ENCODE measurements at places on chromosomes 4 and X.
A peak's percentile ranks its signal among the peaks of the same experiment; 100 is the strongest.

- H3K27me3 ChIP-seq, result no peaks in the 10 kb centered on the region
- no peak overlapping the region for H3K27ac ChIP-seq
- no peak overlapping the region for H3K4me3 ChIP-seq
- no peaks in the 10 kb centered on the region for H3K4me1 ChIP-seq
- peaks cover 16% of the 10 kb centered on the region for H3K36me3 ChIP-seq
These were observed 17.1 kb downstream of the FBXO8 start for GRCh38 chr4:174266416-174266815.

DNA sequence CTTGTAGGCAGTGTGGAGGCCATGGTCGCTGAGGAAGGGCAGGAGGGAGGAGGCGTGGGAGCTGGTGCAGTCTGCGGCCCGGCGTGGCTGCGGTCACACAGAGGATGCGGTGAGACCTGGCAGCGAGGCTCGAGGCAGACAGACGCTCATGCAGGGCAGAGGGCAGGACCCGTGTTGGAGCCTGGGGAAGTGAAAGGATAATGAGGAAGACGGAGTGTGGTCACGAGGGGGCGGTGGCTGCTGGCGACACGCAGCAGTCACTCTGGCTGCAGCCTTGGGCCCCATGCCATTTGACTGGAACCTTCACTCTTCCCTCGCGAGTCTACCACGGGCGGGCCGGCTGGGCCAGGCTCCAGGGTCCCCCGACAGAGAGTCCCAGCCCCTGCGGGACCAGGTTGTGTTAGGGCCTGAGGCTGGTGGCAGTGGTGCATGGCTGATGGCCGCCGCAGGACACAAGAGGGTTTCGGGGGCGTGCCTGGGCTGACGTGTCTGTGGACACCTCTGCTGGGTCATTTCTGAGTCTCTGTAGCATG lies 68.8 kb upstream of the HGFAC start:
- peaks cover 53% of the 10 kb centered on the region for H3K4me1 ChIP-seq
- no peaks in the 10 kb centered on the region for H3K36me3 ChIP-seq
- H3K27ac ChIP-seq, result no peak overlapping the region
- peaks cover 9% of the 10 kb centered on the region for H3K27me3 ChIP-seq
- DNase-seq, result peak; percentile 16

GRCh38 chr4:26406346-26406975 lies 83.8 kb downstream of the CCKAR start:
- H3K27me3 ChIP-seq, result no peaks in the 10 kb centered on the region
- DNase-seq, result no peak
- no peak overlapping the region for H3K27ac ChIP-seq
- H3K4me1 ChIP-seq, result no peaks in the 10 kb centered on the region

DNA sequence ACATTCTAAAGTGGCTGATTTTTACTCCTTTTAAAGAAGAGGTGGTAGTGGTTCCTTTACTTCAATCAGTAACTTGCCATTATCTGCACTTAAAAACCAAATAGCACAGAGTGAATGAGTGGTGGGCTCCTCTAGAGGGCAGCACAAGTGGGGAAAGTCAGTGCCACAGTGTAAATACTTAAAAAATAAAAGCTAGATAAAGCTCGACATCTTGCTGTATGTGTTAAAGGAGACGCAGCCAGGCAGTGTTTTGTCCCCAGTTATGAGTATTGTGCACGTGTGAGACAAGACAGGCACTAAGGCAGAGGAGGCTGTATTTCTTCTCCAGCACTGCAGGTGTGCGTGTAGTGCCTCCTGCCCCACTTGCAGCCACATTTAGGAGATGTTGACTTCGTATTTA lies 24.6 kb downstream of the NAP1L5 start:
- no peak overlapping the region for H3K27ac ChIP-seq
- no peaks in the 10 kb centered on the region for H3K27me3 ChIP-seq
- peak; percentile 20 for DNase-seq
- H3K4me1 ChIP-seq, result no peaks in the 10 kb centered on the region

DNA sequence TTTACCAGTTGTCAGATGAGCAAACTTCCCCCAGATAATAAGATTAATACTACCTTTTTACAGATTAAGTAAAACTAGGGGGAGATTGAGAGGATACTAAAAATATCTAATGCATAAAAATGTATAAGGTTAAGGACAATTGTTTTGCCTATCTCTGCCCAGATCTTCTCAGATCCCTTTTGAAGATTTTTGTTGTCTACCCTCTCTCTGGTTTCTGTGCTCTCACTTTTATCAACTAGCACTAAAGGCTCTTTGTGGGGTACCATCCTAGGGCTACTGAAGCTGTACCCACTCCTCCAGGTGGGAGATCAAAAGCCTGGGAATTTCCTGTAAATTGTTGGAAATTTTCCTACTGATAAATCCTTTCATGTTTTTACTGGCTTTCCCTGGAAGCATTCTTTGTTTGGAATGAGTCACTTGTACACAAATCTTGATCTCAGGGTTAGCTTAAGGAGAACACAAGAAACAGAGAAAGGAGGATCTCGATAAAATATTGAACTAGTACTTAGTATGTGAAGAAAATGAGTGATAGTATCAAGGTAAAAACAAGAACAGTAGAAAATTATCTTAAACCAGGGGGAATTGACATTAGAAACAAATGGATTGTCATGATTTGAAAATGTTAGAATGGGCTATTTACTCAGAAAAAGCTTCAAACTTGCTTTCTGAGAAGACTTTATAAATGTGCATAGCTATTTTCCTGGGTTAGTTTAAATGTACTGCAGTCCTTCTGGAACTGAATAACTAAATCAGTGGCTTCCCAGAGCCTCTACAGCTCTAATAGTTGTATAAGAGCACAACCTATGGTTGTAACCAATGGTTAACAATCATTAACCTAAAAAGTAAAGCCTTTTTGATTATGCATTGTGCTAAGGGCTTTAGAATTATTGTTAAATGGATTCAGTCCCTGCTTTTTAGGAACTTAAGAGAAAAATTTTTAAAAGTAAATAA lies 679.9 kb upstream of the MAGEB2 start:
- H3K27ac ChIP-seq, result no peak overlapping the region
- H3K36me3 ChIP-seq, result no peaks in the 10 kb centered on the region
- no peak overlapping the region for H3K4me3 ChIP-seq

- H3K27me3 ChIP-seq, result no peaks in the 10 kb centered on the region
- no peaks in the 10 kb centered on the region for H3K36me3 ChIP-seq
- no peak overlapping the region for H3K4me3 ChIP-seq
- DNase-seq, result no peak
- H3K27ac ChIP-seq, result peak overlapping the region; percentile 25
These were observed 18.9 kb downstream of the ZBTB33 start for GRCh38 chrX:120269373-120270035.

DNA sequence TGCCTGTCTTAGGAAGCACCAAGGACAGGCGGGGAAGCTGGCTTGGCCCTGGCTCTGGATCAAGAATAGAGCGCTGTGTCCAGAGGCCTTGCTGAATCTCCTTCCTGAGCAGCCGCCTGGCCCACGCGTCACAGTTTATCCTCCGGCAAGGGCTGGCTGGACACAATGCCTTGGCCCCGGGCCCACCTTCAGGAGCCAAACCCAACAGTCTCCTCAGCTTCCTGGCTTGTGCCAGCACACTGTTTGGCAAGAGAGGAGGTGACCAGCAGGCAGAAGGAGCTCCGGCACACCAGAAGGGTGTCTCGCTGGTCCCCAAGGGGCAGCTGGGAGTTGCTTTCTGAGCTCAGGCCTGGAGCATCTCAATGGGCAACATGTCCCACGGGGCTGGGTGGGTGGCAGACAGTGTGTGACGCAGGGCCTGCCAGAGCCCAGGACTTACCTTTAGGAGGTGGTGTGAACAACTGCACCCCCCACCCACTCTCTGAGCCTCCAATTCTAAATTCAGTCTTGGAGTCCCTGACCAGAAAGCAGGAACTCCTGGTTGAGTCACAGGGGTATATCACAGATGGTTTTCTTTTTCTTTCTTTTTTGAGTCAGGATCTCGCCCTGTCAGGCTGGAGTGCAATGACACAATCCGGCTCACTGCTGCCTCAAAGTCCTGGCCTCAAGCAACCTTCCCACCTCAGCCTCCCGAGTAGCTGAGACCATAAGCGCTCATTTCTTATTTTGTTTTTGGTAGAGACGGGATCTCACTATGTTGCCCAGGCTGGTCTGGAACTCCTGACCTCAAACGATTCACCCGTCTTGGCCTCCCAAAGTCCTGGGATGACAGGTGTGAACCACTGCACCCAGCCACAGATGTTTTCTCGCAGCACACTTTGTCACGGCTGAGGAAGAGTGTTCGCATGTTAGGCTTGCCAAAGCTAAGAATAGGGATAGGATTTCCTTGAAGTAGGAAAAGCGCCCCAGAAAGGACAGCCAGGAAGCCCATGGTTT lies 361.2 kb downstream of the BCOR start:
- no peak overlapping the region for H3K4me3 ChIP-seq
- no peak for DNase-seq
- H3K27ac ChIP-seq, result no peak overlapping the region
- no peaks in the 10 kb centered on the region for H3K4me1 ChIP-seq

GRCh38 chr4:120921456-120922380 lies 808 bp downstream of the PRDM5 start:
- DNase-seq, result peak; percentile 37
- H3K4me1 ChIP-seq, result peaks cover 16% of the 10 kb centered on the region

- no peaks in the 10 kb centered on the region for H3K4me1 ChIP-seq
- no peaks in the 10 kb centered on the region for H3K27me3 ChIP-seq
- no peak overlapping the region for H3K27ac ChIP-seq
- no peaks in the 10 kb centered on the region for H3K36me3 ChIP-seq
- no peak for DNase-seq
- H3K4me3 ChIP-seq, result no peak overlapping the region
These were observed 372.7 kb downstream of the SH2D1A start for GRCh38 chrX:124719060-124719459.

DNA sequence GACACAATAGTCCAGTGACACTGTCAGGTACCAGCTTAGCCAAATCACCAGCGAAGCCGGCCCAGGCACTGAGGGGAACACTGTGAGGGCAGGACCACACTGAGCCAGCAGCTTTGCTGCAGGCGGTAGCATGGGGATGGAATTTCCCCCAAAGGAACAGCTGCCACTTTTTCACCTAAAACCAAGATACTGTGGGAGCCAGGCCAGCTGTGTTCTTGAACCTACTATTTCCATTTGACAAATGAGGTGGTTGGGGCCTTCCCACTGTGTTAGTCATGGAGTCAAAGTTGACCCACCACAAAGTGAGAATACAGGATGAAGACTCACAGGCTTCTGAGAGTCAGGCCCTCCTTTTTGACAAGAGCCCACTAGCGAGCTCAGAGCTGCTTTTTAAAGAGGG lies 70.7 kb upstream of the SH3RF1 start:
- no peak for DNase-seq
- H3K27ac ChIP-seq, result no peak overlapping the region
- H3K36me3 ChIP-seq, result no peaks in the 10 kb centered on the region
- H3K4me3 ChIP-seq, result no peak overlapping the region
- no peaks in the 10 kb centered on the region for H3K27me3 ChIP-seq

DNA sequence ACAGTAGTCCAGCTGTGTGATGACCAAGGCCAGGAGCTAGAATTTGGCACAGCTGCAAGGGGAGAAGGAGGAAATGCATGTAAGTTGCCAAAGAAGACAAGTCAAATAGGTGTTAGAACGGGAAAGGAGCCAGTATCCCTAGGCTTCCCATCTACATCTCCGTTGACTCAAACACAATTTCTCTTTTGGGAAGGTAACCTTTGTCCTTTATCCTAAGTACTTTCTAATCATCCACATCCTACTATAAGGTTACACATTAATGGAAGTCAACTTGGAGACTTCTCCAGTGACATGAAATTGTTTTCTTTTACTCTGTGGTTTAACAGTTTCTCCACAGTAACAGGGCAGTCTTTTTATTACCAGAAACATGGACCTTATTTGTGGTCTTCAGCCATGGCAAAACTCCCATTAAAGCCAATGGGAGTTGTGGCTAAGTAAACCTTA lies 620.0 kb downstream of the ANKRD50 start:
- no peak overlapping the region for H3K4me3 ChIP-seq
- no peaks in the 10 kb centered on the region for H3K4me1 ChIP-seq
- H3K27me3 ChIP-seq, result no peaks in the 10 kb centered on the region
- no peak for DNase-seq
- no peaks in the 10 kb centered on the region for H3K36me3 ChIP-seq
- H3K27ac ChIP-seq, result no peak overlapping the region

DNA sequence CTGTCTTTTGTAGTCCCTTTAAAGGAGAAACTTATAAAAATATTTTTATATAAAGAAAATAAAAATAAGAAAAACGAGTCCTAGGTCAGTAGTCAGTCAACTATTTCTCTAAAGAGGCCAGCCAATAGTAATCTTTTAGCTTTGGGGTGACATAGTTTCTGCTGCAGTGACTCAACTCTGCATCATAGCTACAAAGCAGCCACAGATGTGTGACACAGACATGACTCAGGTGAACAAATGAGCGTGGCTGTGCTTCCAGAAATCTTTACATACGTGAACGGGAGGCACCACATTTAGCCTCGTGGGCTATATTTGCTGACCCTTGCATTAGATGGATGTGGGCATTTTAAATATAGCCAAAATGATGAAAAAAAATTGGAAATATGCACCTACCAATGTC lies 1862.5 kb upstream of the TENM3 start:
- H3K36me3 ChIP-seq, result no peaks in the 10 kb centered on the region
- H3K4me1 ChIP-seq, result no peaks in the 10 kb centered on the region
- H3K27ac ChIP-seq, result no peak overlapping the region
- H3K4me3 ChIP-seq, result no peak overlapping the region
- no peak for DNase-seq
- H3K27me3 ChIP-seq, result no peaks in the 10 kb centered on the region

GRCh38 chr4:2426711-2427275 lies 8.0 kb downstream of the CFAP99 start:
- DNase-seq, result no peak
- H3K27ac ChIP-seq, result no peak overlapping the region
- no peak overlapping the region for H3K4me3 ChIP-seq

- no peak for DNase-seq
- H3K27me3 ChIP-seq, result no peaks in the 10 kb centered on the region
- no peaks in the 10 kb centered on the region for H3K36me3 ChIP-seq
- no peak overlapping the region for H3K4me3 ChIP-seq
- no peaks in the 10 kb centered on the region for H3K4me1 ChIP-seq
- H3K27ac ChIP-seq, result no peak overlapping the region
These were observed 718.7 kb upstream of the MAGEB2 start for GRCh38 chrX:29496636-29497180.

DNA sequence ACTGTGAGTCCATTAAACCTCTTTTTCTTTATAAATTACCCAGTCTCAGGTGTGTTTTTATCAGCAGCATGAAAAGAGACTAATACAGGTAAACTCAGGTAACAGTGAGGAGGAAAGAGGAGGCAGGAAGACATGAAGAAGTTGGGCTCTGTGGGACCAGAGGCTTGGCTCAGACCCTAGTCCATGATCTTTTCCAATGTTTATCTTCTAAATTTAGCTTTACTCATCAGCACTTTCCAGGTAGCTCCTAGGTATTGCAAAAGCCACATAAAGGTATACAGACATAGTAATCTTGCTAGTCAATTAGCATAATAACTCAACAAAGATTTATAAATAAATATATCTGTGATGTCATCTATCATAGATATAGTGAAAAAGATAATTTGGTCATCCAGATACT lies 11.2 kb upstream of the FRYL start:
- H3K27ac ChIP-seq, result no peak overlapping the region
- H3K36me3 ChIP-seq, result no peaks in the 10 kb centered on the region
- no peak for DNase-seq
- H3K4me3 ChIP-seq, result no peak overlapping the region
- no peaks in the 10 kb centered on the region for H3K4me1 ChIP-seq
- H3K27me3 ChIP-seq, result no peaks in the 10 kb centered on the region

All from CD4-positive, alpha-beta T cell (primary cell).